ENCODE measurements at places on chromosomes 7 and 10. TPM values are rescaled to one million over a fixed set of nuclear protein-coding genes. Genes with fewer than 3 reads are reported as not detected.
A peak's percentile ranks its signal among the peaks of the same experiment; 100 is the strongest.

Gene PRKAG2
- total RNA-seq: 29.8 TPM

Gene CPXM2
- under 0.01 TPM for total RNA-seq

Gene USP54
- 32.6 TPM for total RNA-seq

Gene IFIT1B
- 0.41 TPM for total RNA-seq

Gene TEX36
- 0.41 TPM for total RNA-seq

Gene THSD7A
- total RNA-seq: 34.6 TPM

- DNase-seq: no peak
Observed at GRCh38 chr10:32323051-32323450, 23.9 kb downstream of the EPC1 start.

DNA sequence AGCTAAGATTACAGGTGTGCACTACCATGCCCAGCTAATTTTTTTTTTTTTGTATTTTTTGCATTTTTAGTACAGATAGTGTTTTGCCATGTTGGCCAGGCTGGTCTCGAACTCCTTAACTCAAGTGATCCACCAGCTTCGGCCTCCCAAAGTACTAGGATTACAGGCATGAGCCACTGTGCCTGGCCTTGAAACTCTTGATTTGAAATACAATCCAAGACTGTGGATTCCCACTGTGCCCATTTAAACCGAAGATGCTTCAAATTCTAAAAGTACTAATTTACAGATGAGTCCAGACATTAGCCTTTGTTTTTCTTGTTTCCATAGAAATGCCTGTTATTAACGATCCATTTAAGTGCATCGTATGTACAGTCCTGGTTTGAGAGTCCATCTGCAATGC is 130.9 kb downstream of the CACNA2D1 start:
- no peak for DNase-seq

- no peak for DNase-seq
Observed at GRCh38 chr7:96021568-96021967, 249.2 kb downstream of the DYNC1I1 start.

GRCh38 chr7:31420948-31421347 is 80.4 kb upstream of the NEUROD6 start:
- DNase-seq: no peak

- DNase-seq: no peak
Observed at GRCh38 chr10:70751991-70752390, 33.2 kb downstream of the TBATA start.

GRCh38 chr7:124155432-124156022 is 122.7 kb upstream of the TMEM229A start:
- peak; percentile 6 for DNase-seq

DNA sequence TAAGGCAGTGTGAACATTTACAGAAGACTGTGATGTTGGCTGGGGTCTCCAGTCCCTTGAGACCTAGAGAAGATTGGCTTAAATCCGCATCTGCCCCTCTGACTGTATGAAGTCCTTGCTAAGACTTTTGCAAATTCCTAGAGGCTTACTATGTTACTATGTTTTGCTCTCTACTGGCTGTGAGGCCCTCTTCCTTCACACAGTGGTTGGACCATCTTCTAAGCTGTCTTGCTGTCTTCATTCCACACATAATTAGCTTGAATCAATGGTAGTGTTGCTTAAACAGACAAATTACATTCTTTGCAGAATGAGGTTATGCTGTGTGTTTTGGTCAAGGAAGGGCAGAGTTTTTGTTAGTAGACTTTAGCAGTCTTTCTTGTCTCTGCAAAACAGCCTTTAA is 658.0 kb downstream of the TYW1 start:
- DNase-seq: no peak

DNA sequence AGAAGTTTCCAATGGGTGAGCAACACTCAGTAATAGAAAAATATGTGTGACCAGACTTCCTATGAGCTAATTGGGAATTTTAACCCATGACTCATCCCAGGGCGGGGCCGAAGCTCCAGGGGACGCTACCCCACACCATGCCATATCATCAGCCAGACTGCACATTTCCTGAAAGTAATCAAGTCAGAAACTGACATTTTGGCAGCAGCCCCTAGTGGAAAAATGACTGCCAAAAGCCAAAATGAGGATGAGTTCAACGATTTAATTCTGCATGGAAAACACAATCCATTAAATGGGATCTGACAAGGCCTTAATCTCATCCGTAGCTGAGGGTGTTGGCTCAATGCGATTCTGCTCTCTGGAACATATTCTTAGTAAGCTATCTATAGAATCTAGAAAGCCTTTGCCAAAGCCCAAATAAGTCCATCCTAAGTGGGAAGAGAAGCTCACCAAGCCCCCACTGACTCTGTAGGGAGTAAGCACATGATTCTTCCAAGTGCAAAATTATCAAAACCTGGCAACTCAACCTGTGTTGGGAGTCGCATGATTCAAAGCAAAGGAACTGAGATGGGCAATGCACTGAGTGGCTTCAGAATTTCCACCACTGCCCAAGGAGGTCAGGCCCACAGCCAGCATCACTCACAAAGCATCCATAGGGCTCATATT is 93.1 kb upstream of the PDE1C start:
- DNase-seq: no peak

- DNase-seq: no peak
Observed at GRCh38 chr7:72538856-72539255, 126.7 kb upstream of the CALN1 start.

- no peak for DNase-seq
Observed at GRCh38 chr7:151410405-151411390, 860 bp upstream of the WDR86 start.

DNA sequence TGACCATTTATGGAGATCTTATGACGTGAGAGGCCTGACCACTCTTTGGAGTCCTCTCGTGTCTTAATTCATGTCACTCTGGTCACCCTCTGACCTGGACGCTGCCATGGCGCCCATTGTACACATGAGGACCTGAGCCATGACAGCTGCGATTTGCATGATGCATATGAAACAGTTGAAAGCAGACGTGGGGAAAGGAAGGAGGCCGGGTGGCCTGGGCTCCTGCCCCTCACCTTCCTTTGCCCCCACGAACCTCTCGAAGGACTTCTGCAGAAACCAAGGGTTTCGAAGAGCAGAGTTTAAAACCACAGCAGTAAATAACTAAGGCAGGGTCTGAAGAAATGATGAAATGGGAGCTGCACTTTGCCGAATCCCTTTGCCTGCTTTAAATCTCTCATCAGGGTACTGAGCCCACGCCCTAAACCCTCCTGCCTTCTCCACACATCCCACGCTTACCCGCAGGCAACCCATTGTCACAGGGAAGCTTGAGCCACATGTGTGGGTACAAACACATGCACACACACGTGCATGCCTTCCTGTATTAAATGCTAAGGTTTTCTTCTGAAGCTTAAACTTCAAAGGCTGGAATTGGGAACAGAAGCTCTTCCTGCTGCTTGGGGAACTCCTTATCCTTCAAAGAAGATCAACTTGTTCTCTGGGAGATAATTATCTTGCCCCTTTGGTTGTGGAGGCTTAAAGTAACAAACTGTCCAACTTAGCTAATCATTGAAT is 11.7 kb upstream of the CALML3 start:
- peak; percentile 54 for DNase-seq

DNA sequence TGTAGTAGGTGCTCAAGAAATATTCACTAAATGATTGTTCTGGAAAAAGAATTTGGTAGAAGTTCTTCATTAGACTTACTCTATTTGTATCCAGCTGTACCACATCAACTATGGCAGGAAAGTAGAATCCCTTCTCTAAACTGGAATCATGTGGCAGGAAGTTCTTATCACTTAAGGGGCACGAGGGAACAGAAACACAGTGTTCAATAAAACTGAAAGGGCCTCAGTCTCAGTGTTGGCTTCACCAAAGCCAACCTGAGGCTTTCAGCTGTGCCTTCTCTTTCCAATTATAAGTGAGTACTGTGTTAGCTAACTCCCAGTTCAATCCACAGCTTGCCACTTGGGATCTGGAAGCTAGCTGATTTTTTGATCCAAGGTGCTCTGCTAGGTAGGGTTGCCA is 257.6 kb upstream of the LRGUK start:
- no peak for DNase-seq
